ENCODE measurements at places on chromosomes 4 and X. TPM values are rescaled to one million over a fixed set of nuclear protein-coding genes. Genes with fewer than 3 reads are reported as not detected.

GRCh38 chrX:63764946-63765345 lies 20.1 kb downstream of the ARHGEF9 start:
- no peak for DNase-seq

DNA sequence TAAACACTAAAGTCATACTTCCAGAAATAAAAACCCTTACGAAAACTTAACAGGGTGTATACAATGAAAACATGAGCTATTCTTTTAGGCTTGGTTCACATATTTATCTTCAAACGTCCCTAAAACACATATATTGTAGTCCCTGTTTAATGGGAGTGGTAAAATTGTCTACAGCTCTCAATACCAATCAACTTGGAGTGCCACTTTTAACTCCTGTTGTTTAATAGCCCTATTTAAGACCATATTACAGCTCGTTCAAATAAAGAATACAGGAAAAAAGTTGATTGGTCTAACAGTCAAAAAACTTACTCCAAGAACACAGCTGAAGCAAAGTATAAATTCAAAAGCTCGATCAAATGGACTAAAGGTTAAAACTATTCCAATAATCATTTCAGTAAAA lies 3.9 kb downstream of the UBE2D3 start:
- no peak for DNase-seq

The UNC5C gene
- total RNA-seq = 0.11 TPM

DNA sequence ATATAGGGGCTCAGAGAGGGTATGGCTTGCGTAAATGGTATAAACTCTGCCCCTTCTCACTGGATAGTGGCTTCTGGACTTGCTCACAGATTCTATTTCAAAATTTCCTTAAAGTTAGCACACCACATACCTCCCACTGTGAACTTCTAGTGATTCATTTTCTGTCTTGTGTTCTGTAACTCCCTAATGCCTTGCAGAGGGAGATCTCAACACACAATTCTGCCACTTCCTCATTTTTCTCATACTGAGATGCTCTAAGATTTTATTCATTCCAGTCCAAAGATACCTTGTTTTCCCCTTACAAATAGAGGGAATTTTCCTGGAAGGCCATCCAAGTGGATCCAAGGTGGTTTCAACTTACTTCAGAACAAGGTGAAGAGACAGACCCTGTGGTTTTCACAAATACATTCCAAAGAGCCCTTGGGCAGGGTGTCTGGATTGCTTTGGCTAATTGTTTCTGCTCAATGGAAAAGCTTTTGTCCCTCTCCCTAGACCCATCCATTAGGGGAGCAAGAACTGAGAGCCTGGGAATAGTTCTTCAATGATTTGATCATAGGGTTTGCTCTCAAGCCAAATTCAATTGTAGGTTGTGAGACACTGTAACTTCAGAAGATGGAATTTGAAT lies 52.1 kb upstream of the CAPN6 start:
- no peak for DNase-seq

- no peak for DNase-seq
Observed at GRCh38 chrX:2965965-2966364, 36.8 kb upstream of the ARSD start.

DNA sequence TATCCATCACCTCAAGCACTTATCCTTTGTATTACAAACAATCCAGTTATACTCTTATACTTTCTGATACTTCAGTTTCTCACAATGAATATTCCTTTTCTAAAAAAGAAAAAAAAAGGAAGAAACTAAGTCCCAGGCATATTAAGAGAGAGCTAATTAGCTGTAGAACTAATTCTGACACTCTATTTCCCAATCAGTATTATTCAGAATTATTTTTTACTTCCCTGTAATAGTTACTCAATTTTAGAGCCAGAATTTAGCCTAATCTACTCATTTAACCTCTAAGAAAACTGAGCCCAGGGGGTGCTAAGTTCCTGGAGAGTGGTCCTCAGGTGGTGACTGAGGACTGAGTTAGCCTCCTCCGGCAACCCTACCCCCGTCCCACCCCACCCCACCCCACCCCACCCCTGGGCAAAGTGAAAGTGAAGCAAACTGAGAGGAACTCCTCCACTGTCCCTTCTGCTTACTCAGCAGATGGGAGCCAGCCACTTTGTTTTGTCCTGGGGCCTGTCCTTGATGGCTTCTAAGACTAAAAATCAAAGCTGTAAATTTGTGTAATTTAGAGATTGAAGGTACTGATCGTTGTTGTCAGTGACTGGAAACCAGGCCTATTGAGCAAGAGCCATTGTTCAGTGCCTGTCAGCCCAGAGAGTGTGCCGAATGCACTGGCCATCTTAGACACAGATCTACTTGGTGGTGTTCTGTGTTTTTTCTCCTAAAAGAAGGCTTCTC lies 162.1 kb downstream of the CBR4 start:
- no peak for DNase-seq

The CCDC110 gene
- 0.18 TPM for total RNA-seq

GRCh38 chr4:80814266-80814665 lies 216.2 kb upstream of the BMP3 start:
- no peak for DNase-seq

The SPACA5 gene
- not detected for total RNA-seq

DNA sequence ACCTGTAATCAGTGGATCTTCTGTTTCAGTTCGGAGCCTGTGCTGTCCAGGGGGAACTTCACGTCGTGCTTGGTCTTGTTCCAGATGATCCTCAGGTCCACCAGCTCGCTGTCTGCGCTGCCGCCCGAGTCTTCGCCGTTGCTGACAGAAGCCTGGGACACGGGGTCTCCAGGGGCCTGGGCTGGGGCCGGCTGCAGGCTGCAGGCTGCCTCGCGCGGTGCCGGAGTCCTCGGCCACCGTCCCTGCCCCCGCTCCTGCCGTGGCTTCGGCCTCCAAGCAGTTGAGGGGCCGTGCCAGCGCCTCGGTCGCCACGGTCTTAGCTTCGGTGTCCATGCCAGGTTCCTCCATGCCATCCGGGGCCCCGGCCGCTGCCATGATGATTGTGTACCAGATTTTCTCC lies 37.3 kb upstream of the CCNI start:
- no peak for DNase-seq

GRCh38 chr4:154497889-154498288 lies 6.3 kb upstream of the DCHS2 start:
- DNase-seq = no peak

- no peak for DNase-seq
Observed at GRCh38 chr4:153521478-153521877, 55.3 kb downstream of the TMEM131L start.

- DNase-seq = no peak
Observed at GRCh38 chrX:39952989-39953388, 144.8 kb downstream of the BCOR start.

DNA sequence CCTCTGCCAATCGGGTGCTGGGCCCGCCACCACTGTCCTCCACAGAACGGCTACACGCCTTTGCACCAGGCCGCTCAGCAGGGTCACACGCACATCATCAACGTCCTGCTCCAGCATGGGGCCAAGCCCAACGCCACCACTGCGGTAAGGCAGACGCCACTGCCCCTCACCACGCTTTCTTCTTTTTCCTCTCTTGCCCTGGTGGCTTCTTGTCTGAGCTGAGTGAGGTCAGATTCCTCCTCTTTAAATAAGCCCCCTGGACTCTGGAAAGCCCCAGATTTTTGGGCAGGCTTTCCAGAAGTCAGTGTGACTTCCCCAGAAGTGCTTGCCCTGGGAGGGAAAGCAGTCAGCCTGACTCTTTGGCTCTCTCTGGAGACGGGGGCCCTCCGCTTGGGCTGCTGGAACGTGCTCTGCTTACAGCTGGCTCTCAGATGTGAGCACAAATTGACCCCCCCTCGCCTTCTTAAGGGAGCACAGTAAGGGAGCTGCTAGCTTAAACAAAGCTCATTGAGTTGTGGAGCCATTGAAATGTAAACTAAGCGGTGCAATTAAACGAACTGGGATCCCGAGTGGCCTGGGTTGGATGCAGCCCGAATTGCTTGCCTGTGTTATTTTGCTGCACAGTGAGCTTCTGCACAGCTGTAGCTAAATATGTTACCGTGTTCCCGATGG lies 243.1 kb downstream of the ANK2 start:
- DNase-seq = no peak

GRCh38 chrX:94914235-94914634 lies 1240.2 kb downstream of the FAM133A start:
- no peak for DNase-seq

- DNase-seq = no peak
Observed at GRCh38 chrX:122868631-122869030, 315.4 kb upstream of the GRIA3 start.

DNA sequence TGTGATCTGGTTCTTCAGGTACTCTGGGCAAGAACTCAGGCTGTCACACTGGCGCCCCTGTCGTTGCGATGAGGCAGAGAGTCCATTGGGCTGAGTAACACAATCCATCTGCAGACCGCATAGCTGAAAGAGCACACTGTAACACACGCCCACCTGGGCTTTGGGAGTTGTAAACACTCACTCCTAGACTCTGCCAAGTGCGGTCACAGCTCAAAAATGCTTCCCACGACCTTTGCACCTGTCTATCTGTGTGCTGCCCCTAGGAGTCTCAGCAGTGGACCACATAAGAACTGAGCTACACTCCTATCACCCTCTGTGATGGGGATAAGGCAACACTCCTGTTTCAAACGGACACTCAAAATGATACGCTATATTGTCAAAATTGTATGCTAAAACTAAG lies 2028.3 kb downstream of the PCDH7 start:
- DNase-seq = no peak

The REELD1 gene
- not detected for total RNA-seq

The FRMPD4 gene
- 0.06 TPM for total RNA-seq

The TLL1 gene
- 0.57 TPM for total RNA-seq

The CACNA1F gene
- 0.38 TPM for total RNA-seq

DNA sequence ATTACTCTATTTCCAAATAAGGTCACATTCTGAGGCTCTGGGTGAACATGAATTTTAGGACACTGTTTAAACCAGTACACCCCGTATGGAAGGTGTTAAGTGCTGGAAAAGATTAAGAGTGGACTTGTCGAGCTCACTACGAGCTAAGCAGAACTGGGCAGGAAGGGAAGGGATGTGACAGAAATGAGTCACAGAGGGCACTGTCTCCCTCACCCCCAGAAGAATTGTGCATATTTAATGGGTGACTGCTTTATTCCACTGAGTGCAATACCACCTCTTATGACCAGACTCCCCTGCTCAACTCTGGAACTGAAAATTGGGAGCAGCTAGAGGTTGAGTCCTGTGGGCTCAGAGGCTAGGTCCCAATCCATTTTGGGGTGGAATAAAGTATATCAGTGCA lies 187.4 kb upstream of the RPS6KA3 start:
- DNase-seq = no peak

The TCEAL2 gene
- total RNA-seq = 0.57 TPM

DNA sequence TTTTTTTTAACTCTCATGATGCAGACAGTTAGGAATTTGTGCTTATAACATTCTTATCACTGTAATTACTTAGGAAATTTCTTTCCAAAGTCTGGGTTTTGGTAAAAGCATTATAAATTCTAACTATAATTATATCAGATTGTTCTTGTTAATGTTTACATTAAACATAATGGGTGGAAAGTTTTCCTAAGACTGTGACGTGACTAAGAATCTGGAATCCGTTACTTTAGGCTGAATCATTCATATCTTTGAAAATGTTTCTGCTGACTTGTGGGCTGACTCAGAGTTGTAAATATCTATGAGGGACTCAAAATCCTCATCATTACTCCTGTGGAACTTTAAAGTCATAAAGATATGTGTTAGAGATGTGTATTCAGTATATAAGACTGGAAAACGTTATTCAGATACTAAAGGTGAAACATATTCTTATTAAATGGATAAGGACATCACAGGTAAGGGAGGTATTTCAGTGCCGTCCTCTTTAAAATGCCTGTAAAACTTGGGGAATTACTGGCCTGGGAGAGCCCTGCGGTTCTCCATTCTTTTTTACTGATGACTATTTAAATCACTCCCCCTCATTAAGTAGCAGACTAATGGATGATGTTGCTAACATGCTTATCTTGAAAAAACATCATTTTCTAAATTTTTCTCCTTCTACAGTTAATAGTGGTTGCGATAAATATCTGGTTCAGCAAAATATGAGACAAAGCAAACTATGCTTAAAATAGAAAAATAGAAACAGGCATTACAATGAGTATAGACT lies 159.0 kb downstream of the DCLK2 start:
- DNase-seq = no peak

The STS gene
- 1.5 TPM for total RNA-seq
